ENCODE measurements at places on chromosomes 3 and 15. TPM values are rescaled to one million over a fixed set of nuclear protein-coding genes. Genes with fewer than 3 reads are reported as not detected.

DNA sequence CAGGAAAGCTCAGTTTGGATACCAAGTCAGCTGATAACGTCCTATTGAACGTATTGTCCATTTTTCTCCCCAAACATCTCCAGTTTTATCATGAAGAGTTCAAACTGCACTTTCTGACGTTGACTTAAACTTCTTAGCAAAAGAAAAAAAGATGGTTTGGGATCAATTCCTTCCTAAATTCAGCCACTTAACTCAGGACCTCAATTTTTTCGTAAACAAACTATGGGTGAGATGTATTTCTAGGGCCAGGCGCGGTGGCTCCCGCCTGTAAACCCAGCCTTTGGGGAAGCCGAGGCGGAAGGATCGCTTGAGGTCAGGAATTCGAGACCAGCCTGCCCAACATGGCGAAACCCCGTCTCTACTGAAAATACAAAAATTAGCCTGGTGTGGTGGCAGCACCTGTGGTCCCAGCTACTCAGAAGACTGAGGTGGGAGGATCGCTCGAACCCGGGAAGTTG is 464 bp upstream of the MRPS25 start:
- peak overlapping the region; percentile 97 for H3K4me3 ChIP-seq
- H3K27ac ChIP-seq: peak overlapping the region; percentile 95
- H3K36me3 ChIP-seq: peaks cover 13% of the 10 kb centered on the region
- H3K27me3 ChIP-seq: no peaks in the 10 kb centered on the region
- DNase-seq: no peak

GRCh38 chr15:61205346-61205921 is 23.7 kb downstream of the RORA start:
- H3K27me3 ChIP-seq: no peaks in the 10 kb centered on the region
- H3K4me1 ChIP-seq: peaks cover 9% of the 10 kb centered on the region
- no peak overlapping the region for H3K27ac ChIP-seq
- H3K4me3 ChIP-seq: no peak overlapping the region
- DNase-seq: no peak

GRCh38 chr3:87088993-87089841 is 98.3 kb upstream of the VGLL3 start:
- peak overlapping the region; percentile 55 for H3K4me3 ChIP-seq
- no peaks in the 10 kb centered on the region for H3K36me3 ChIP-seq
- H3K27me3 ChIP-seq: no peaks in the 10 kb centered on the region
- no peak overlapping the region for H3K27ac ChIP-seq
- DNase-seq: no peak

DNA sequence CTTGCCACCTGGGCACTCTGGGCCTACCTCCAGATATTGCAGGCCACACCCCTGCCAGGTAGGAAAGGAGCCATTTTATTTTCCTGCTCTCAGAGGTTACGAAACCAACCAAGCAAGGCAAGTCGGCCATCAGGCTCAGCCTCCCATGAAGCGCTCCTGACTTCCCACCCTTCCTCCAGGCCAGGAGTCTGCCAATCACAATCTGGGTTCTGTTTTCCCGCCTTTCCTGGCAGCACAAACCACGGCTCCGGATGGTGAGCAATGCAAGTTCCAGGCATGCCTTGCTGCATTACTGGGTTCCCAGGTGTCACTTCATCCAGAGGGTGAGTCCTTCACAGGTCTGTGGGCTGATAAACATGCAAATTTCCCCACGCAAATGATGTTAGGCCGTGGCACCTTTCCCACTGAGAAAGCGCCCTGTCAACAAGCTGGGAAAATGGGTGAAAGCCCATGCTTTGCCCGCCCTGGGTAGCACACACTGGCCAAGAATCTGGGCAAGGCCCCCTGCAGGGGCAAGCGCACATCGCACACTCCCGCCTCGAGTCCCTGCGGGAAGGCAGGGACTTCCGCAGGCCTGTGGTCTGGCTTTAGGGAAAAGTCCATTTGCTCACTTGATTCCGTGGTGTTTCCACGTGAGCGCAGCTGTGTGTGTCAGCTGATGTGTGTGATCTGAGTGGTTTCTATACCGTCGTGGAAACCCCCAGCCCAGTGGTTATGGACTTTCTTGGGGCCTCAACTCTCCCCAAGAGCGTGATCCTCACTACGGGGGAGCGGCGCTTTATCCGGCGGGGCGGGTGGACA is 61.6 kb upstream of the RYK start:
- H3K36me3 ChIP-seq: no peaks in the 10 kb centered on the region
- peaks cover 40% of the 10 kb centered on the region for H3K4me1 ChIP-seq
- H3K4me3 ChIP-seq: no peak overlapping the region
- DNase-seq: no peak
- H3K27ac ChIP-seq: no peak overlapping the region

DNA sequence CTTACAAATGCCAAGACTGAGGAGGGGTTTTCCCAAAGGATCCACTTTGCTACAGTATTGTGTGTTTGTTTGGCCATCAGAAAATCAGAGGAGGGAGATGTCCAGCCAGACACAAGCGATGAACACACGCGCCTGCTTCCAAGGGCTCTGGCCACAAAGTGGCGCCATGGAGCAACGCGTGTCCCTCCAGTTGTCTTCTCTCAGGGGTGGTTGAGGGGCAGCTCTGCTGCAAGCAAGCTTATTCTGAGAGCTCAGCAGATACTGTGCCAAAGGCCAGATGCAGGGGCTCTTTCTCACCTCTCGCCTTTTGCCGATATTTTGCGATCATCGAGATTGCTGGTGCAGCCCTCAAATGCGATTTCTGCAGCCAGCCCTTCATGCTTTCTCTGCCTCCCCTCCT is 88.9 kb upstream of the OSBPL11 start:
- DNase-seq: no peak
- no peaks in the 10 kb centered on the region for H3K36me3 ChIP-seq
- no peak overlapping the region for H3K4me3 ChIP-seq

GRCh38 chr3:160837394-160837980 is 81.5 kb downstream of the PPM1L start:
- peaks cover 4% of the 10 kb centered on the region for H3K36me3 ChIP-seq
- no peaks in the 10 kb centered on the region for H3K27me3 ChIP-seq
- peaks cover 7% of the 10 kb centered on the region for H3K4me1 ChIP-seq
- peak overlapping the region; percentile 85 for H3K27ac ChIP-seq

DNA sequence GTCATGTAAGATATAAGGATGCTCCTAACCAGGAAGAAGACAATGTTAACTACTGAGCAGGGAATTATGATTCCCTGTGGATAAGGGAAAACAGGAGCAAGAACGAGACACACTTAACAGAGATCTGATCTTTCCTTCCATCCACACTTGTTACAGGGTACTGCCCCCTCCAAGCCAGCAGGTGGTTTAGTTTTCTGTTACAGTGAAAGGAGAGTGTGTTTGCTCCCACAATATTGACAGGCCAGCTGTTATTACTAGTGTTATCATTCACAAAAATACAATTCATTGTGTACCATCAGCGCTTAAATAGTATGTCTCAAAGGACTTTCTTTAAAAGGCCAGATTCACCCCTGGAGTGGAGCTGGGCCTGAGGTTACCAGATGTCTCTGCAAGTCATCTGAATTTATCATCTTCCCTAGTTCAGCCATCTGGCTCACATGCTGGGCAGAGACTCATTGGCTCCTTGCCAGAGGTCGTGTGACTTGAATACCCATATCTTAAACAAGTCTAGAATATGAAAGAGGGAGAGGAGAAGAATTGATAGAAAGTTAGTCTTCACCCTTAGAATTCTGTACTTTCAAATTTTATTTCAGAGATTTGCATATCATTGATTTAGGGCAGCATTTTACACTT is 16.8 kb upstream of the FMN1 start:
- no peak overlapping the region for H3K4me3 ChIP-seq
- no peak for DNase-seq
- H3K36me3 ChIP-seq: no peaks in the 10 kb centered on the region
- peaks cover 25% of the 10 kb centered on the region for H3K4me1 ChIP-seq

GRCh38 chr3:79005084-79005483 is 762.7 kb downstream of the ROBO1 start:
- H3K27me3 ChIP-seq: peaks cover 2% of the 10 kb centered on the region
- H3K4me3 ChIP-seq: peak overlapping the region; percentile 25

GRCh38 chr3:80097674-80098073 is 329.9 kb upstream of the ROBO1 start:
- H3K36me3 ChIP-seq: no peaks in the 10 kb centered on the region
- H3K4me3 ChIP-seq: no peak overlapping the region
- DNase-seq: no peak
- no peaks in the 10 kb centered on the region for H3K27me3 ChIP-seq
- peaks cover 13% of the 10 kb centered on the region for H3K4me1 ChIP-seq
- H3K27ac ChIP-seq: no peak overlapping the region

DNA sequence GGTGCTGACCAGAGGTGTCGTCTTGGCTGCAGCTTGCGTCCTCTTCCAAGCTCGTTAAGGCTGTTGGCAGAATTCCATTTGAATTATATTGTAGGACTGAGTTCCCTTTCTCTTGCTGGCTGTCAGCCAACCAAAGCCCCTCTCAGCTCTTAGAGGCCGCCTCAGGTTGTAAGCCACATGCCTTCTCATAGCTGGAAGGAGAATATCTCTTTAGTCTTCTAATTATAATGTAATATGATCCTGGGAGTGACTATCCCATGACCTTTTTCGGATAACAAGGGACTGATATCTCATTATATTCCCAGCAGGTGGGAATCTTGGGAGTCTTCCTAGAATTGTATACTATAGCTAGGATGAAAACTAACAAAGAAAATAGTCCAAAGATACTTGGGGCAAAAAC is 4.8 kb downstream of the SCG5 start:
- no peak overlapping the region for H3K27ac ChIP-seq
- DNase-seq: no peak
- H3K4me1 ChIP-seq: peaks cover 31% of the 10 kb centered on the region
- peaks cover 7% of the 10 kb centered on the region for H3K27me3 ChIP-seq

GRCh38 chr3:160963949-160964348 is 141.2 kb downstream of the B3GALNT1 start:
- H3K4me1 ChIP-seq: no peaks in the 10 kb centered on the region
- H3K4me3 ChIP-seq: no peak overlapping the region
- no peaks in the 10 kb centered on the region for H3K27me3 ChIP-seq
- H3K27ac ChIP-seq: no peak overlapping the region
- no peak for DNase-seq
- H3K36me3 ChIP-seq: peaks cover 11% of the 10 kb centered on the region

GRCh38 chr3:17040990-17041377 is 156.2 kb downstream of the PLCL2 start:
- H3K27ac ChIP-seq: no peak overlapping the region
- H3K4me1 ChIP-seq: peaks cover 8% of the 10 kb centered on the region
- H3K27me3 ChIP-seq: no peaks in the 10 kb centered on the region
- H3K36me3 ChIP-seq: peaks cover 9% of the 10 kb centered on the region
- no peak overlapping the region for H3K4me3 ChIP-seq

GRCh38 chr3:38114875-38115644 is 21.9 kb downstream of the ACAA1 start:
- no peaks in the 10 kb centered on the region for H3K4me1 ChIP-seq
- no peaks in the 10 kb centered on the region for H3K36me3 ChIP-seq
- H3K27me3 ChIP-seq: peaks cover 6% of the 10 kb centered on the region
- no peak overlapping the region for H3K4me3 ChIP-seq
- H3K27ac ChIP-seq: peak overlapping the region; percentile 32

Gene CHRFAM7A
- 0.55 TPM for total RNA-seq

Gene PTX3
- 1.7 TPM for total RNA-seq

Gene TMEM158
- 10.1 TPM for total RNA-seq

Measured in type B pancreatic cell (in vitro differentiated cells).